Left kidney (tissue), 8 donors: ENCODE measurements at places on chromosomes 3 and 15.

GRCh38 chr3:138097192-138098172 lies 17.9 kb downstream of the DZIP1L start:
- no peak for DNase-seq

GRCh38 chr15:69080295-69081248 lies 66.1 kb downstream of the NOX5 start:
- DNase-seq = no peak

DNA sequence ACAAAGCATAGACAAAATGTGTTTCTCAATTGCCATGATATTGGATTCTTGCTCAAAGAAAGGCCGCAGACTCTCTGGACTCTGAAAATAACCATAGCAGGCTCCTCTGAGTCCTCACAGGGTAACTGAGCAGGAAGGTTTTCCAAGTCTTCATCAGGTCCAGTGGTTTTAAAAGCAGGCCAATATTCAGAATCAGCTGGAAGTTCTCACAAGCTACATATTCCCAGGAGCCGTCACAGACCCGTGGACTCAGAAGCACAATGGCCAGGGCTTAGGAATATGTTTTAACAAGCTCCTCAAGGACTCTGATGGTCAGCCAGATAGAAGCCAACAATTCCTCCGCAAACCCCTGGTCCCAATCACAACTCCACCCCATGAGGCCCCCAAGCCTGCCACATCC lies 256.1 kb upstream of the ADAMTS9 start:
- no peak for DNase-seq

DNA sequence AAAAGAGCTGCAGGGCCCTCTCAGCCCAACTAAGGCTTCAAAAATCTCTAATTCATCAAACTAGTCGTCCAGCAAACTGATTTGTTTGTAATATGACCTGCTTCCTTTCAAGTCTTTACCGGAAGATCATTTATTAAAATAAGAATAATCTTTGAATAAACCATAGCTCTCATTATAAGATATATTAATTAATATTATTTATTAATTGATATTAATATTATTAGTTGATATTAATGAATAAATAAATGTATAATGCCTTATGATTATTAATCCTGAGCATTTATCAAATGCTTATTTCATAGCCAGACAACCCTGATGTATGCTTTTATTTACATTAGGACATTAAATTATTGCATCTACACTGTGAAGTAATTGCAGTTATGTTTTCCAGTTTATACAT lies 550.7 kb upstream of the ALCAM start:
- no peak for DNase-seq

GRCh38 chr15:40337597-40337996 lies 3.1 kb downstream of the CCDC9B start:
- no peak for DNase-seq

GRCh38 chr3:52532517-52532837 lies 1.2 kb downstream of the NT5DC2 start:
- no peak for DNase-seq

DNA sequence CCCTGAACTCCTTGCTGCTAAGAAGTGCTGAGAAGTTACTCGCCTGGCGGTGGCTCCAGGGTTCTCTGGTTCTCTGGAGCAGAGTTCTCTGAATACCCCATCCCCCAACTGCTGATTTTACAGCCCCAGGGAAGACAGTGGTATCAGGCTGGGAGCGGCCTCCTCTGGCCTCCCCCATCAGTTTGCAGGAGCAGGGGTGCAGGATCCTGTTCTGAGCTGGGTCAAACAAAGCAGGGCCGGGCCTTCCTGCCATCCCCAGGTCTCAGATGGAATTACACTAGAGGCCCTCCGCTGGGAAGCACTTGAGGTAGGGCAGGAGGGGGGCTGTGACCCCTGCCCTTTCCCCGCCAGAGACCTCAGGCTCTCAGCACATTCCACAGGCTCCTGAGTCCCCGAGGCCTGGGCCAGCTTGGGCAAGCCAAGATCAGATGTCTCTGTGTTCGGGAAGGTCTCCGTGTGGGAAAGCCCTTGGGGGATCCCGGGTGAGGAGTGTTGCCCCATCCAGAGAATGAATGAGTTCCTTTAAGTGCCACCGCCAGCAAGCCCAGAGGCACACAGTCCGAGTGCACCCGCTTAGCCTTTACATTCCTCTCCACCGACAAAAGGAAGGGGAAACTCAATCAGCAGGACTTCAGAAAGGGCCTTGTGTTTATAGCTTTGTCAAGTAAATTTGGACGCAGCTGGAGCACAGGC lies 149.9 kb downstream of the LRRK1 start:
- no peak for DNase-seq

- no peak for DNase-seq
Observed at GRCh38 chr15:46280762-46281542, 646.1 kb downstream of the SQOR start.

DNA sequence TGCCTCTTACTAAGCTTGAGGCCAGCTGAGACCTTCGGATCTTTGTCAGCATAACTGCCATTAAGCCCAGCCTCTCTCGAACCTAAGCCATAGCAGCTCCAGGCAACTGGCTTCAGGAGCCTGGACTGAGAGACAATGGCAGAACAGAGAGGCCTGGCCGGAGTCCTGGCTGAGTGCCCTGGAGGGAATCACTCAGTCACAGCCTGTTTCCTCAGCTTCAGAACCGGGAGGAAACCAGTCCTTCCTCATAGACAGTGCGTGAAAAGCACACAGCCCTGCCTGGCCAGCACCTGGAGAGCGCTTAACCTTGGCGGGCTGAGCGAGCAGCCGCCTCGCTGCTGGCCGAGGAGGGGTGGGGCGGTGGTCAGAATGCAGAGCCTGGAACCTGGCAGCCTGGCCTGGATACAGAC lies 21.6 kb downstream of the RNU5B-1 start:
- no peak for DNase-seq

GRCh38 chr3:32443478-32443877 lies 51.8 kb downstream of the CMTM7 start:
- DNase-seq = no peak

- DNase-seq = no peak
Observed at GRCh38 chr3:12871404-12871983, 30.1 kb upstream of the RPL32 start.

DNA sequence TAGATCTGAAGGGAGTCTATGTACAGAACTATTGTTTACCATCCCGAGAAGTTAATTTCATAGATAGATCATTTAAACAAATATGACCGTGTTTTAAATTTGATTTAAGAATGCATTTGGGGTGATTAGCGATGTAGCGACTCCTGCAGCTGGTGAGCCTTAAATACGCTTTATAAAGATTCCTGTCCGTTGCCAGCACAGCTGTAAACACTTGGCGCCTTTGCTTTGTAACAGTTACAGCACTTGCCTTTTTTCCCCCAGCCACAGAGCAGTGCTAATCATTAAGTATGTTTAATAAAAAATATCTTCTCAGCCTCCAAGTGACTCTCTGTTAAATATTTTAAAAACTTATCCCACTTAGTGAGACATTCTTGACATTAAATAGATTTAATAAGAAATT lies 333.8 kb downstream of the FEZF2 start:
- no peak for DNase-seq

GRCh38 chr3:21417991-21418390 lies 333.0 kb downstream of the ZNF385D start:
- no peak for DNase-seq

- no peak for DNase-seq
Observed at GRCh38 chr15:68979816-68980215, 34.7 kb upstream of the NOX5 start.

- DNase-seq = no peak
Observed at GRCh38 chr15:41952013-41952563, 20.3 kb downstream of the EHD4 start.

GRCh38 chr3:113948015-113948917 lies 453 bp downstream of the ZDHHC23 start:
- peak; percentile 41 for DNase-seq

DNA sequence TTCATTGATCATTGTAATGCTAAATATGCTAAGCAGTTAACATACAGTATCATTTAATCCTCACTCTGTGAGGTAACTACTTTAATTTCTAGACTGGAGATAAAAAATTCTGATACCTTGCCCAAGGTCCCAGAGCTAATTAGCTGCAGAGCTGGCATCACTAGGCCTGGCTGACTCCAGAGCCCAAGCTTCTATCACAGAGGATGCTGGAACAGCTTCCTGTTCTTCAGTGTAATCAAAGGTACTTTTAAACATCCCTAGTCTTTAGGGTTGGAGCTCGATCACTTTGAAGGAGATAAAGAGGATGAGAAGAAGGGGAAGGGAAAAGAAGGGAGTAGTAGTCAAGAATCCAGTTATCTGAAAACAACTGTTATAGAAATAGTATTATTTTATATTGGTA lies 37.1 kb upstream of the BOC start:
- DNase-seq = no peak

GRCh38 chr3:37163262-37164015 lies 10.9 kb downstream of the LRRFIP2 start:
- no peak for DNase-seq

DNA sequence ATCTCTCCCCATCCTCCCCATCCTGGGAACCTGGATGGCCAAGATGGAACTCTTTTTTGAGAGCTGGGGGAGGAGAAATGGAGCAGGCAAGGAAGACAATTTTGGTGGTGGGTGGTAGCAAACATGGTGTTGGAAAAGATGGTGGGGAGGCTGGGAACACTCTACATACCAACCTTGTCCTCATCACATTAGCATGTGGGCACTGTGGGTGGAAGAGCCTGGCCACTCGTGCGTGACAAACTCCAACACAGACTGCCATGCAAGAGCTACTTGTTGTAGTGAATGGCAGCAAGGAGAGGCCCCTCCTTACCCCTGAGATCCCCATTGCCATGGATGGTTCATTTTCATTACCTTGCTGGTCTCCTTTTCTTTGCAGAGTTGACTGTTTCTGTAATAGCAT lies 262.6 kb downstream of the RPLP1 start:
- DNase-seq = no peak

- DNase-seq = no peak
Observed at GRCh38 chr15:66622591-66623022, 56.8 kb upstream of the LCTL start.

DNA sequence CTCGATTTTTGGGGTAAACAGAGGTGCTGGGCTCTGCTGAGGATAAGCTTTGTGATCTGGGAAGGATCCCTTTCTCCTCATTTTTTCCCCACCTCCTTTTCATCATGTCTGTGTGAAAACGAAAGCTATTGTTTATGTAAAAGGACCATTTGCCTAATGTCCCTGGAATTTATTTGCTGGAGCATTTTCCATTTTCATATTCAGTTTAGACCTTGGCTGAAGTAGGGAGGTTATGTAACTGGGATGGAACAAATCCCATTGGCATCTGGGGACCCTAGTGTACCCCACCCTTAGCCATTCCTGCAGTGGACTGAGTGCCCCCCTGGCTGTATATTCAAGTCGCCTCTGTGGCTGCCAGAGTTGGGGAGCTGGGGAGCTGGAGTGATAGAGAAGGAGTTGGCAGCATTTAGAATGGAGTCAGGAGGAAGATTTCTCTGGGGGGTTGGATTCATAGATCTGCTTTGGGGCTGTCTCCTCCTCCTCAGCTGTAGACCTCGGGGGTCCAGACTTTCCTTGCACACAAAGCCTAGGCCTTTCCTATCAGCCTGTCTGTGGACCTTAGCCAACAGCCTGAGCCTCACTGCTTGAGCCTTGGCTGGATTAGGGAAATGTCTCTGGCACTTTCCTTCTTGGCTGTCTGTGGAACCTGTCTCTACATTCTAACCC lies 270.4 kb upstream of the CTDSPL start:
- no peak for DNase-seq

GRCh38 chr3:125367403-125368230 lies 7.5 kb downstream of the ZNF148 start:
- DNase-seq = no peak

DNA sequence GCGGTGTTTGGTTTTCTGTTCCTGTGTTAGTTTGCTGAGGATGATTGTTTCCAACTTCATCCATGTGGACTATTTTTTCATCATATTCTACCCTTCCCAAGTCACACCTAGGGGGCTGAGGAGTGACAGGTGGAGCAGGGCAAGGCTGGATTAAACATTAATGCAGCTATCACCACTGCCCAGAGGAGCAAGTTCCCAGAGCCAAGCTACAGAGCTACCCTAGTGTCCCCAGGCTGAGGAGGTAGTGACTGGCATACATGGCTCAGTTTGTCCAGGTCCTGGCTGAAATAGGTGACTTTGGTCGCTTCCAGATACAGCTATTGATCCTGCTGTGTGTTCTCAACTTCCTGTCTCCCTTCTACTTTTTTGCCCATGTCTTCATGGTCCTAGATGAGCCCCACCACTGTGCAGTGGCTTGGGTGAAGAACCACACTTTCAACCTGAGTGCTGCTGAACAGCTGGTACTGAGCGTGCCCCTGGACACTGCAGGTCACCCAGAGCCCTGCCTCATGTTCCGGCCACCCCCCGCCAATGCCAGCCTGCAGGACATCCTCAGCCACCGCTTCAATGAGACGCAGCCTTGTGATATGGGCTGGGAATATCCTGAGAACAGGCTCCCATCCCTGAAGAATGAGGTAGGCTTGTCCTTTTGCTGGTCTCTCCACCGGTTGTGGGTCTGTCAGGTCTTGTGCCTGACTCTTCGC lies at the start of gene SLC22A13:
Gene SLC22A13 (plus strand): TSS at position 209 of the 704 bp plus-strand sequence. CDS start 49 bp downstream, at position 258.
- no peak for DNase-seq

DNA sequence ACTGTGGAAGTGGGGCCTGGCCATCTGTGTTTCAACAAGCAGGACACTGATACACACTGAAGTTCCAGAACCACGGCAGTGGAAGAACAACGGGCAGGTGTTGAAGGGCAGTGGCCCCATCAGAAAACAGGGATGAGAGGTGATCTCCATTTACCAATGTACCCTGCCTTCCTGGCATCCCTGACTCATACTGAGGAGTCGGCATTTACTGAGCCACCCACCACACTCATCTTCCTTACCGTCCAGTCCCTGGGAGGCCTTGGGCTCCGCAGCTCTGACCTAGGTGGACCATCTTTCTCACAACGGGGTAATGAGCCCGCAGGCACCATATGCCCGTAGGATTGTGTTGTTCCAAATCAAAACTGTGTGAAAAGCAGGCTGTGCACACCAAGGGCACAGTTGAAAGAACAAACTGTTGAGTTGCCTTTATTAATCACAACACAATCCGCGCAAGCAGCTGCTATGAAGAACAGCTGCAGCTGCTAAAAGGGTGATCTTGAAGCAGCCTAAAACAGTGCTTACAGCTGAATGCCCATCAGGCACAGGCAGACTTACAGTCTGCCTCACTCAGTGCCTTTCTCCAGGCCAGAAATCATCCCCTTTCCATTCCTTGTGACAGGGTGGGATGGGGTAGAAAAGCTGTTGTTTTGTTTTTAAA lies 12.9 kb downstream of the MB21D2 start:
- DNase-seq = no peak

DNA sequence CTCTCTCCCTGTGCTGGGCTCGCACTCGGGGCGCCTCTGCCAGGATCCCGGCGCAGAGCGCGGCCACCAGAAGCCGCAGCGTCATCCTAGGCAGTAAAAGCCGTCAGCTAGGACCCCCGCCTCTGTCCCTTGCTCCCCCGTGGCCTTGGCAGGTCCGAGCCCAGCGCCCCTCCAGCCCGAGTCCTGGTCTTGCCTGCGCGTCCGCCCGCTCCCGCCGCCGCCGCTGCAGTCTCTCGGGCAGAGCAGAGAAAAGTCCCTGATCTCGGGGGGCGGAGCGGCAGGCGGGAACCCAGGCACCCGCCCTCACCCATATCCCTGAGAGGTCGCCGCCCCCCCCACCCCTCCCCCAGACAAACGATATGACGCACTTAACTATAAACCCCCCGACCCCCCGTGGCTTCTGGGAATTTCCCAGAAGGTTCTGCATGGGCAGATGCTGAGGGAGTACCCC lies at the start of gene COL7A1:
Gene COL7A1 (minus strand): TSS at position 255 of the 451 bp plus-strand sequence. CDS start 170 bp downstream, at position 85.
- DNase-seq = no peak

- DNase-seq = no peak
Observed at GRCh38 chr3:186609247-186609868, 3.5 kb upstream of the AHSG start.
